ENCODE measurements at places on chromosomes 4 and X.

- DNase-seq: no peak
Measured at GRCh38 chr4:159652871-159653270, 550.0 kb downstream of the RAPGEF2 start.

DNA sequence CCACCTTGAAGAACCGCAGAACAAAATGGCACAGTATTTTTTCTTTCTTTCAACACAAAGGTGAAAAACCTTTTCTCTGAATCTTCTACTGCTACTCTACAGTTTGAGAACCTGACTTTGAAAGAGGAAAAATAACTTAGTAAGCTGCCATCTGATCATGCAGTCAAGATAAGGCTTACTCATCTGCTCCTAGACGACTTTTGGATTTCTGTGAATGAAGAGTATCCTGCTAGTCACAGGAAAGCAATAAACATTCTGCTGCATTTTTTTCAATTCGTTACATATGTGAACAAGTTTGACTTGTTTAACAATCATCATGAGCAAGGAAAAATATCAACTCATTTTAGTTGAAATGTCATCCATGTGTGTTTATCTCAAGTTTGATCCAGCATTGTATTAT is 25.2 kb downstream of the TIGD2 start:
- DNase-seq: peak; percentile 37

GRCh38 chrX:108132876-108133275 is 41.3 kb downstream of the ATG4A start:
- DNase-seq: no peak

DNA sequence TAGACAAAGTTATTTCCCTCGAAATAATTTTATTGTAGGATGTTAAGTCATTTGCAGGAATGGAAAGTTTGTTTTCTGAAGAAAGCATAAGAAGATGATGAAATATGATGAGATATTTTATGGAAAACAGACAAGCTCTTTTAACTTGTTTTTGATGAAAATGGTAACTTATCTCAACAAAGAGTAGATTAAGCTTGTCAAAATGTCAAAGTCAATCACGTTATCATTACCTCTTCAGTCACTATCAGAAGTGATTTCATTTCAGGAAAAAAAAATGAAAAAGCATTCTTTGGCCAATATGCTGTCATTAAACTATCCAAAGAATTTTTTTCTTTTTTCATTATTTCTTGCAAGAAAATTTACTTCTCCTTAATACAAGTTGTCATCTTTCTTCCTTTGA is 221.0 kb upstream of the ANKRD50 start:
- no peak for DNase-seq

- no peak for DNase-seq
Measured at GRCh38 chr4:73086095-73086868, 16.8 kb upstream of the COX18 start.

GRCh38 chrX:13009844-13010243 is 34.6 kb downstream of the FAM9C start:
- no peak for DNase-seq

GRCh38 chrX:67613996-67614395 is 70.2 kb downstream of the AR start:
- DNase-seq: no peak

DNA sequence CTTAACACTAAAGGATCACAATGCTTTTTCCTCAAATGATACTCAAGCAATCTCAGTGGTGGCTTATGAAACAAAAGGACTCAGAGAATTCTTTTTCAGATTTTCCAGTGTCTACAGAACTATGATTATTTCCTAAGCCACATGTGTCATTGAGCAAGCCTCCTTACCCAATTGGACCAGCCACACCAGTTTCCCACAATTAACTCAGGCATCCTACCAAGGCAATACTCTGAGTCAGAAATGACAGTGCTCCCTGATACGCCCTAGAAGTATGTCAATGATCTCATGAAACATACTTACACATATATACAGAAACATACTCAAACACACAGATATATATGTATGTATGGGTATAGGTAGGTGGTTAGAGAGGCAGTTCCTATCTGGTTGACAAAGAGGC is 4.8 kb downstream of the ADAMTS3 start:
- DNase-seq: no peak

DNA sequence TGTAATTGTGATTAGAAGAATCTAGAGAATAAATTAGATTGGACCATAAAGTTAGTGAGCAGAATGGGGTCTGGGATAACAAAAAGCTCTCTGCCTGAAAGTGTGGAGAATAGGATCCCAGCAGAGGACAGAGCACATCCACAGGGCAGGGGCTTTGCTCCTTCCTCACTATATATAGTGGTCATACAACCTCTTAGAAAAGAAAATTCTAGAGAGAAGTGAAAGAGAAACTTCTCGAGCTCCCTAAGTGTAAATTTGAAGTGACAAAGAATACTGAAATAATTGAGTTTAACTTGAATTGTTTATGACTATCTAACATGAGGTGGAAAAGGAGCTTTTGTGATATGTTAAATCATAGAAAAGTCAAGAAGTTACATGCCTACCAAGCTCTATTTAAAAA is 14.9 kb downstream of the ADAM29 start:
- DNase-seq: no peak

- DNase-seq: no peak
Measured at GRCh38 chr4:101851672-101852071, 61.1 kb downstream of the BANK1 start.
